ENCODE measurements at places on chromosomes 12 and 14.

DNA sequence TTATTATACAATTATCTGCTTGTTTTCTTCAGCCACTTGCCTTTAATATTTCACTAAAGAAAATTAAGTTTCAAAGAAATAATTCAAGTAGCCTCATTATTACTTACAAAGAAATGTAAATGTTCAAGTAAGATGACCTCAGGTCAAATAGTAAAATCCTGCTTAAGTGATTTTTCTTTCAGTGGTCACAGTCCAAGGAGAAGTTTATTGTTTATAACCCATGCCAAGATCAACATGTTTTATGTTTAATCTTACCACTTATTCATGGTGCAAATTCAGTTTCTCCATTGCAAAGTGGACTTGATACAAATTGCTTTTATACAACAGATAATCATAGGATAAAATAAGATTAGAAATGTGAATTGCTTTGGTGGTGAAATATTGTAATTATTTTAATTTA lies 370.2 kb upstream of the FLRT2 start:
- no peak for DNase-seq

DNA sequence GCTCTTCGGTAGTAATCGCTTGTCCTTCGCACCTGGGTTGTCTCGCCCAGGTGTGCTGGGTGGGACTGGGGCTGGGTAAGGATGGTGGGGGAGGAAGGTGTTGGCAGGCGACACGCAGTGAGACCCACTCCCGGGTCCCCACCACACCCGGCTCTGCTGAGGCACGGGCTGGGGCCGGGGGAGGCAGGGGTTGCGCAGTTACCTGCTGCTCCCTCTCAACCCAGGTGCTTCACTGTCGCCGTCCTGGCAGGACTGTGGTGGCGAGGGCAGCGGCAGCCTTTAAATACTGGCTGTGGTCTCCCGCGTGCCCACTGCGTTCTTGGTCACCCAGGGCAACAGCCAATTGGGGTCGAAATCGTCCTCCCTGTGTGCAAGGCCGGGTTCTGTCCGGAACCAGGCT lies at the start of gene CCER1:
Gene CCER1 (minus strand): TSS at position 256 of the 400 bp plus-strand sequence. CDS start 434 bp downstream, outside the sequence.
- no peak for DNase-seq

GRCh38 chr12:71135812-71136176 lies 22.0 kb downstream of the TSPAN8 start:
- DNase-seq: no peak

- no peak for DNase-seq
These were observed 67.2 kb downstream of the SLC8A3 start for GRCh38 chr14:70121521-70121920.

DNA sequence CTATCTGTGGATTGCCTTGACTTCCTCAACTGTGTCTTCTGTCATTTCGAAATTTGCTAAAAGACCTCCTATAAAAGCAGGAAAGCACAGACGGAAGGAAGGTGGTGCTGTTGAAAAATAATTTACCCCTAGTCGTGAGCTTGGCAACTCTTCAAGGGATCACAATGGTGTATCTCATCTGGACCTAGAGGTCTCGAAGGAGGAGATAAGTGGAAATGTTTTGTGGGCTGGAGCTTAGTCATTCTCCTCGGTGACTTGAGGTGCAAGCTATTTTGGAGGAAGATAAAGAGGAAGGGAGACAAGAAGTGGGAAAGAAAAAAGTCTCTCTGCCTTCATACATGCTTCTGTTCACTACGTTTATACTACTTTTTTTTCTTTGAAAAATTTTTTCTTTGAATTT lies 89.9 kb downstream of the FLRT2 start:
- DNase-seq: no peak

DNA sequence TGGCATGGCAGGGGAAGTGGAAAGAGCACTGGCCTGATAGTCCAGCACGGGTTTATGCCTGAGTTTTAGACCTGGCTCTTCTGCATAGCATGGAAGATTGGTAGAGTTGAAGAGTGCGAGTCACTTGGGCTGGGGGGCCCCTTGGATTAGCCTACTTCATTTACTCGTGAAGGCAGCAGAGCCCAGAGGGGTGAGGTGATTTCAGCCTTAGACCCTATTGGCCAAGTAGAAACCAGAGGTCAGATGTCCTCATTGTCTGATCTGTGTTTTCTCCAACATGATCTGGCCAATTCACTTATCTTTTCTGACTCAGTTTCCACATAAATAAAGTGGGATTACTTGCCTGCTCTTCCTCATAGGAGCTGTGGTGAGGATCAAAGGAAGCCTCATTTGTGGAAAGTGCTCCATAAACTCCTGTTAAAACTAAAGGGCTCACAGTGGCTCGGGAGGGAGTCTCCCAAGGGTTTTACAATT lies 1.9 kb downstream of the PLEKHG3 start:
- no peak for DNase-seq

- no peak for DNase-seq
These were observed 65.2 kb downstream of the WIF1 start for GRCh38 chr12:65055859-65056258.
